ENCODE measurements at places on chromosomes 3 and 15. TPM values are rescaled to one million over a fixed set of nuclear protein-coding genes. Genes with fewer than 3 reads are reported as not detected.

NPAP1 gene
- total RNA-seq = not detected

NLGN1 gene
- not detected for total RNA-seq

GOLGA8J gene
- total RNA-seq = 0.16 TPM

IQCF2 gene
- total RNA-seq = not detected

CAMK2N2 gene
- total RNA-seq = 0.25 TPM

GRCh38 chr3:102179326-102180177 is 255.3 kb upstream of the ZPLD1 start:
- DNase-seq = no peak

- no peak for DNase-seq
Observed at GRCh38 chr3:124823206-124823605, 64.0 kb downstream of the ITGB5 start.

DNA sequence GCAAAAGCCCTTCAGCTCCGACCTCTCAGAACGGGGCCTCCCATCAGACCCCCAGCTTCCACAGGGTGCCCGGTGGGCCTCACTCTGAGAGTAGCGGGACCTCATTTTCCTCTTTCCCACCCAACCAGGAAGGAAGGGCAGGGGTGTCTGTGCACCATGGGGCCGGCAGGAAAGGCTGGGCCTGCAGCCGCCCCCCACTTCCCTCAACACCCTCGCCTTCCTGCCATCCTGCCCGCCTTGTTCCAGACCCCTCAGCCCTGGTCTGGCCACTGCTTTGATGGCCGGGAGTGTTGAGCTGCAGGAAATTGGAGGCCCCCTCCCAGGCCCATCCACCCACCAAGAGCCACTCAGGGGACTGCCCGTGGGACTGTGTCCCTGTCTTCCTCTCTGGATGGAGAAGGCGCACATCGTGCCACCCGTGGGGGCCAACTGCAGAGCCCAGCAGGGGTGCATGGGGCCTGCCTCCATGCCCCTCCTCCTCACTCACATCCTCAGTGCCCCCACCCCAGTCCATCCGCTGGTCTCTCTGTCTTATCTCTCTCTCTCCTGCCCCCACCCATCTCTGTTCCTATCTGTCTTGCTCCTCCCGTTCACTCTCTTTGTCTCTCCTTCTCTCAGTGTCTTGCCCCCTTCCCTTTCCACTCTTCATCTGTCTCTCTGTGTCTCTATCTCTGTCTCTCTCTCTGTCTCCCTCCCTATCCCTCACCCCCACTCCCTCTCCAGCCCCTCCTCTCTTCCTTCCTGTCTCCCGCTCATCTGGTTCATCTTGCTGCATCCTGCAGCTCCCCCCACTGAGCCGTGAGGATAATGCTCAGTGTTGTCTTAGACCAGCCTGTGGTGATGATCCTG is 1.8 kb upstream of the PLXND1 start:
- no peak for DNase-seq

- no peak for DNase-seq
Observed at GRCh38 chr3:171825222-171825828, 15.0 kb upstream of the PLD1 start.

- no peak for DNase-seq
Observed at GRCh38 chr3:66031102-66031698, 7.5 kb downstream of the MAGI1 start.

GRCh38 chr3:53219895-53220483 is 35.8 kb downstream of the TKT start:
- DNase-seq = peak; percentile 93

DNA sequence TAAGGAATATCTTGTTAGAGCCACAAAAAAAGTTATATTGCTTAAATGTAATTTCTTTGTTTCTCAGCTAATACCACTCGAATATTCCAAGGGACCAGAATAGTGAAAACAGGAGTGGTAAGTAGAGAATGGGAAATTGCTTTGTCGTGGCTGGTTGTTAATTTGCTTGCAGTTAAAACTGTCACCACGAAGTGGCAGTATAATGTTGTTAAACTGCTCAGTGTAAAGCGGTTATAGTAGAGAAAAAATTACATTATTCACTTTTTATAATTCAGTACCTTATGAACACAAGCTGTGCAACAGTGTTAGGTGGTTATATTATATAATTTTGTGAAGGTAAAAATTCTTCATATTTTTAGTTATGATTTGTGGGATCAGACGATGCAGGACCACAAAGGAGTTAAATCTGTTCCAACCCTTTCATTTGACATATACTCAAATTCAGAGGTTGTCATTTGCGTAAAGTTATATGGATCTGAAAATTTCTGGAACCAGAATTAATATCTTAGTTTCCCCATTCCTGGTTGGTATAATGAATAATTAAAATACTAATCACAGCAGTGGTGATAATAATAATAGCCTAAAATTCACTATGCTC is 171.8 kb downstream of the FEZF2 start:
- no peak for DNase-seq

GRCh38 chr3:15512166-15512565 is 9.3 kb downstream of the COLQ start:
- no peak for DNase-seq

- DNase-seq = no peak
Observed at GRCh38 chr3:12472796-12473195, 11.5 kb upstream of the TSEN2 start.

Data from activated CD4-positive, alpha-beta T cell treated with anti-CD3 and anti-CD28 coated beads for 36 hours (primary cell).